ENCODE measurements at places on chromosomes 11 and 22.

GRCh38 chr11:56045538-56045937 lies 18.1 kb downstream of the OR5AS1 start:
- no peak for DNase-seq

- DNase-seq, result no peak
Measured at GRCh38 chr22:33605666-33606065, 314.6 kb downstream of the LARGE1 start.

GRCh38 chr11:124678416-124678815 lies 4.7 kb downstream of the SPA17 start:
- DNase-seq, result no peak

- no peak for DNase-seq
Measured at GRCh38 chr11:95793116-95793515, 2.8 kb downstream of the CEP57 start.

GRCh38 chr11:88288560-88288959 lies 49.0 kb downstream of the CTSC start:
- no peak for DNase-seq

DNA sequence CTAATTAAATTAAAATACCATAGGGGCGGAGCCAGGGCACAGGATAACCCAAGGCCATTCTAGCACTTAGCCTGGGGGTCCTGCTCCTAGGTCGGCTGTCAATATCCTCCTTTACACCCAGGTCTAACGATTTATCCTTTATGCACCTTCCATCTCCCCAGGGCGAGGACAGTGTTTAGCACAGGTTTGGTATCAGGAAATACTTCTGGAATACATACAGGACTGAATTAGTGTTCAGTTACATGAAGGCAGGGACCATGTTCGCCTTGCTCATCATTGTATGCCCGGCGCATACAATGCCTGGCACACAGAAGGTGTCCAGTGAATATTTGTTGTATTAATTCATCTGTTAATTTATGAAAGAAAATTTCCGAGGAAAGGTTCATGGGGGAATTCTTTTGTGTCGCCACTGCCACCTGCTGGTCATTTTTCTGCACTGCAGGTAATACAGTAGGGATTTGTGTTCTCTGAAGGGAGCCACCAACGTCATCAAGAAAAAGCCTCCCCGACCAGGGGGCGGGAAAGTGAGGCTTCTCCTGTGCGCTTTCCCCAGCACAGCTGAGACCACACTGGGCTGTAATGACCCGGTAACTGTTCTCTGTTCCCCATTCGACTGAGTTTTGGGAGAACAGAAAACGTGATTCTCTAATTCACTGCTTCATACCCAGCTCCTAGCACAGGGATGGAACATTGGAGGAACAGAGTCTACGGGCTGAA lies 68.7 kb upstream of the ASPHD2 start:
- DNase-seq, result peak; percentile 47

DNA sequence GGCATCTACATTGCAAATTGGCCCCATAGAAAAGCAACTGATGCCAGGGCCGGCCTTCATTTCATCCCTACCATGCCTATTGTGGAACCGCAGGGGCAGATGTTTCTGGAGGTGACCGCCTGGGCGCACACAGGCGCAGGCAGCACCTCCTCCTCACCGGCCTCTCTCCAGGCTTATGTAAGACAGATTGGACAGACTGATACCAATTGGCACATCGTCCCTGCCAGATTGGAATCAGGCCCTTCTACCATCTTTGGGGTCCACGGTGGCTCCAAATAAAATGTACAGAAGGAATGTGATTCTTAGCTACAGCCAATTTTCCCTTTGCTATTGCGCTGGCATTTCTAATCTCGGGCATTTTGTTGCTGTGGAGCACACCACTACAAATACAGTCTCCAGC lies 732.6 kb downstream of the NTM start:
- DNase-seq, result no peak

DNA sequence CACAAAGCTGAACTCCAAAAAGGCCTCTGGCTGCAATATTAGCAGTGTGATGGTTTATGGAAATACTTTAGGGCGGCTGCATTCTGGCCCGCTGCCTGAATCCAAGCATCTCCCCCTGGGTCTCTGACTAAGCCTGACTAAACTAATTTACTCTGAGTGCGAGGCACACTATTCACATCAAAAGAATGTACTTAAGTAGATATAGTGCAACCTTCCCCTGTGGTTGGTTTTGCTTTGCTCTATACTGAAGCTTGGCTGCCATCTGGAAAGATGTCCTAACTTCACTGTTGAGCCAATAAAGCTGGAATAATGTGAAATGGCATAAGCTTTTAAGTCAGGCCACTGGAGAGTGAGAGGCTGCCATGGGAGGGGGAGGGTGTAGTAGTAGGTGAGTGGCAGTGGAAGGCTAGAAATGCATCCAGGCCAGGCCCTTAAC lies 321.6 kb downstream of the AASDHPPT start:
- no peak for DNase-seq

DNA sequence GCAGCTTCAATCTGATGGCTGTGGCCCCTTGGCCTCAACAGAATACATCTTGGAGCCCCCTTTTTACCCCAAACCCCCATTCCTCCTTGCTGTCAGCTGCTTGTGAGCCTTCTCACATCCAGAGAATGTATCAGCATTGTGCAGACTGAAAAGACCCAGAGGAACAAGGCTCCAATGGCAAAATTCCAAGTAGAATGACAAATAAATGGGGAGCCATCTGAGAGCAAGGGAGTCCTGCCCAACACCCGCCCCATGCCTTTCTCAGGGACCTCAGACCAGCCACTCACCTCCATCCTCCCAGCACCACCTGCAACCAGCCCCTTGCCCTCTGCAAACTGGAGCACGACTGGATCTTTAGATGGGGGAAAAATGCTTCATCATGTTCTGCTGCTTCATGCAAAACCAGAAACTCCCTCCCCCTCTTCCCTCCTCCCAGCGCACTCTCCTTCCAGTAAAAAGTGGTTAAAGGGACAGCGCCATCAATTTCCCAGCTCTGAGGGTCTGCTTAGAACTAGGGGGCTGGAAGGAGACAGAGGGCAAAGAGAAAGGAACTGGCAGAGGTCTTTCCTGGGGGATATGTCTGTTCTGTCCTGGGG lies 2.2 kb upstream of the NEFH start:
- DNase-seq, result no peak

GRCh38 chr22:36913427-36914389 lies at the start of gene CSF2RB:
Gene CSF2RB (plus strand): TSS chr22:36913628. CDS start chr22:36922208, 8,580 bp downstream.
- no peak for DNase-seq

All from T follicular helper cell (primary cell).